ENCODE measurements at places on chromosomes 13 and 19.

DNA sequence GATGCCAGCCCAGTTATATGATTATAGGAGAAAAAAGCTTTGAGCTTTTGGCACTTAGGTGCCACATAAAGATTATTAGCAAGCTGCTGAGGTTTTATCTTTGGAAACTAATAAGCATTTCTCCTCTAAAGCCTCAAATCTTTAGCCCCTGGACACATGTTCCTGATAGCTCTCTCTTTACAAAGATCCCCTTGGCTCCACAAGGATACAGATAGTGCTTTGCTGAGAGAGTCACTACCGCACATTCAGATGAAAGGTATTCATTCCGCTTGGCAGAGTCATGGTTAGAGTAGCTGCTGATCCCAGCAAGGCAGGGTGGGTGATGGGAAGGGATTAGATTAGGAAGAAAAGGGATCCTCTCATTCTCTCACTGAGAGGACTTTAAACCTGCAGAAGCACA is 28.2 kb upstream of the PSG7 start:
- no peak for DNase-seq

GRCh38 chr13:112892426-112893206 is 76.4 kb upstream of the MCF2L start:
- peak; percentile 77 for DNase-seq

DNA sequence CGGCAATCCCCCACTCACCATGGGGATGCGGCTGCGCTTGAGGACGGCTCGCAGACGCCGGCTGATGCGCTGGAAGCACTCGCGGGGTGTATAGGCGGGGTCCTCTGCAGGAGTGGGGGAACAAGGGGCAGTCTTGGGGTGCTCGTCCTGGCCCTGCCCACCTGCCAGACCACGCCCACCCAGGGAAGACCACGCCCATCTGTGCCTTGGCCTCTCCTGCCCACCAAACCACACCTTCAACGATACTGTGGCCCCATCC is 6.7 kb downstream of the RNU6-9 start:
- no peak for DNase-seq

DNA sequence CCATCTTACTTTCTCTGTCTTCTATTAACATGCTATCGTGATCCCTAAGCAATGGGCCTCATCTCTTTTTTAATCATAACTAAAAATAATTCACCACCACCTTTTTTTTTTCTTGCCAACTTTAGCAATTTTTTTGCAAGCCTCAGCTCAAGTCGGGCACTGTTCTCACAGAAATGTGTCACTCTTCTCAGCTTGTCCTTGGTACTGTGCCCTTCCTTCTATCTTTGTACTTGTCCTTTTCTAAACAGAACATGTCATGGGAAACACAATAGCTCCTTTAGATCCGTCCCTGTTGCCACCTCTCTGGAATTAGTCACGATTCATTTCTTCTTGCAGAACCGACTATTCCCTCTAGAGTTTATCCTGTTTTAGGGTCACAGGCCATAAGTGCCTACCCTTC is 10.3 kb downstream of the SERP2 start:
- DNase-seq, result no peak

DNA sequence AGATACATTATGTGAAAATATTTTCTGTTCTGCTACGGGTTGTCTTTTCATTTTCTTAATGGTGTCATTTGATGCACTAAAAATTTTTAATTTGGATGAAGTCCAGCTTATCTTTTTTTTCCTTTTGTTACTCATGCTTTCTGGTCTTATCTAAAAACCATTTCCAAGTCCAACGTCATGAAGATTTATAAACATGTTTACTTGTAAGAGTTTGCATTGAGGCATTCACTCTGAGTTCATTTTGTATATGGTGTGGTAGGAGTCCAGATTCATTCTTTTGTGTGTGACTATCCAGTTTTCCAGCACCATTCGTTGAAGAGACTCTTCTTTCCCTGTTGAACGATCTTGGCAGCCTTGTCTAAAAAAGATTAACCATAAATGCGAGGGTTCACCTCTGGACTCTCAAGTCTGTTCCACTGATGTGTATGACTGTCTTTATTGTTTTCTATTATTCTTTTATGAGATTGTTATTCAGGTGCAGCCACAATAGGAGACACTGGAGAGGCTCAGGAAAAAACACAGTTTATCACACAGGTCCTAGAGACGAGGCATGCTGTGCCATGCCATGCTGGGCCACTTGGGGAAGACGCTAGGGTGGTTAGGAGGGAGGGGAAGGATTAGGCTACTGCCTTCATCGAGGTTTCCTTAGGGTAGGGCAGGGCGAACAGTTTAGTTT is 35.0 kb downstream of the NAA16 start:
- no peak for DNase-seq

DNA sequence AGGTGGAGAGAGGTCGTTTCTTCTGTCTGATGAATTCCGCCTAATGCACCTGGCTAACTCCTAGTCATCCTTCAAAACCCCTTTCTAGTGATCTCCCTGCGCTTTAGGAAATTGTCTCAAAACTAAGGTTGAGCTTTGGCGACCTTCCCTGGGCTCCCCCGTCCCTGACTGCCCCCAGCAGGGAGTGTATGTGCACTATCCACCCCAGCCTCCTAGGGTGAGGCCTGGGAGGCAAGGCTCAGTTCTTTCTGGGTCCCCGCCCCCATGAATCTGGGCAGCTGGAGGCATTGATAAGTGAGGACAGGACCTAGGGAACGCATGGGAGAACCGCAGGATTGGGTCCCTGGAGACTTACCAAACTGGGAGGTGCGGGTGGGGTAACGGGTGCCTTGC is 378 bp downstream of the TLE6 start:
- peak; percentile 76 for DNase-seq

- no peak for DNase-seq
Observed at GRCh38 chr13:106850973-106851650, 283.2 kb upstream of the ARGLU1 start.

DNA sequence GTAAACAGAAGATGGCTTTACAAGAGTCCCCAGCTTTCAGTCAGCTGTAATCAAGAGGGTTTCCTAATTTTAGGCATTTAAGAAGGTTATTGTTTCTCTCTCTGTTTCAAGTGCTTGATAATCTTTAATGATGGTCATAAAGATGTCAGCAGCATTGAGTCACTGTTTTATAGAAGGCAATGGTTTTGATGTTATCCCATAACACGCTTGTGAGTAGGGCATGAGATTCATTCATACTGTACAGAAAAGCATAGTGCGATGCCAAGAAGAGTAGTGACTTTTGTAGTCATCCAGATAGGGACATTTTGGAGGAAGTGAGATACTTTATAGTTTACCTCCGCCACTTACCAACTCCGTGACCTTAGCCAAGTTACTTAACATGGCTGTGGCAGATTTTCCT is 364.2 kb upstream of the SLC10A2 start:
- DNase-seq, result no peak

GRCh38 chr13:58266271-58266670 is 634.7 kb downstream of the PCDH17 start:
- no peak for DNase-seq

DNA sequence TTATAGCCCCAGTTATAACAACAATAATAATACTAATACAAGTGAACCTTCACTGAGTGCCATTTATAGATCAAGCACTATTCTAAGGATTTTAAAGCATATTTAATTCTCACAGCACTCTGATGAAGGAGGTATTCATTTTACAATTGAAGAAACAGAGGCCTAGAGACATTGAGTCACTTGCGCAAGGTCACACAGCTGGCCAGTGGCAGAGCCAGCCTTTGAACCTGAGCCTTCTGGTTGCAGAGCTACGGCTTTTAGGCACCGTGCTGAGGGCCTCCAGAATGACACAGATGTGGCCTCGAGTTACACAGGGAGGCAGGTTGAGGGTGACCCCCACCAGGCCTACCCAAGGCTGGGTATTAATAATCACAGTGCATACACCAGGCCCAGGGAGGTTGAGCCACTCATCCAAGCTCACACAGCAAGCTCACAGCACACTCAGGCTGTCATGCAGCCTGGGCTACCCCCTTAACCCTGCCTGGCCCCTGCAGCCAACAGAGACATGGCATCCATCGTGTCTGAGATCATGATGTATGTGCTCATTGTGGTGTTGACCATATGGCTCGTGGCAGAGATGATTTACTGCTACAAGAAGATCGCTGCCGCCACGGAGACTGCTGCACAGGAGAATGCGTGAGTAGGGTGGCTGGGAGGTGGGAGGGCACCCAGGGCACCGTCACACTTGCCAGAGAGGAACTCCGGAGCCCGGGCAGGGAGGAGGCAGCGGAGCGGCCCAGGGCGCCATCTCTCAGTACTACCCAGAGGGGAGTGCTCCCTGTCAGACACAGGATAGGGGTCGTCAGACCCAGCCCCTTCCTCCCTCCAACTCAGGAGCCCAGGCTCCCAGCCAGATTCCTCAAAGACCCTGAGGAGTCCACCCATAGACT is 2.7 kb upstream of the HPN start:
- no peak for DNase-seq

Data from spleen (tissue), 13 donors.